Hindlimb muscle (tissue), 1 donor: ENCODE measurements at places on chromosomes 6 and 20. TPM values are rescaled to one million over a fixed set of nuclear protein-coding genes. Genes with fewer than 3 reads are reported as not detected.

GRCh38 chr20:3227936-3228749 is 10.8 kb downstream of the SLC4A11 start:
- DNase-seq = no peak

GRCh38 chr6:147567141-147567805 is 58.8 kb downstream of the SAMD5 start:
- no peak for DNase-seq

- DNase-seq = no peak
These were observed 101.9 kb downstream of the FIG4 start for GRCh38 chr6:109793021-109793420.

GRCh38 chr6:104941729-104942091 is 15.2 kb upstream of the LIN28B start:
- no peak for DNase-seq

GRCh38 chr6:119209452-119210205 is 131.2 kb upstream of the FAM184A start:
- DNase-seq = no peak

- no peak for DNase-seq
These were observed 32.8 kb upstream of the GMPR start for GRCh38 chr6:16205377-16206144.

DNA sequence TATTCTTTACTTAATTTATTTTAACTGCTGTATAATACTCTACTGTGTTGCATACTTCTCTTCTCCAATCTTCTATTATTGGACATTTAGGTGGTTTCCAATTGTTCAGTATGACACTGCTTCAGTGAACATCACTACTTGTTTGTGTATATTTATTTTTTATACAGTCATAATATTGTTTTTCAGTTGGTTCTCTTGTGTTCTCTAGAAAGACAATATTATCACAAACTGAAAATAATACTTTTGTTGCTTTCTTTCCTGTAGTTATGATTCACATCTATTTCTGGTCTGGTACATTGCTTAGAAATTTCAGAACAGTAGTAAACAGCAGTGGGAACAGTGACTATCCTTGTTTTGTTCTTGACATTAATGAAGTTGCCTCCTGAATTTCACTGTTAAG is 62.8 kb upstream of the GTSF1L start:
- DNase-seq = no peak

GRCh38 chr6:27260836-27261375 is 13.4 kb downstream of the PRSS16 start:
- DNase-seq = no peak

- DNase-seq = no peak
These were observed 51.3 kb downstream of the PHF20 start for GRCh38 chr20:35823147-35823546.

DNA sequence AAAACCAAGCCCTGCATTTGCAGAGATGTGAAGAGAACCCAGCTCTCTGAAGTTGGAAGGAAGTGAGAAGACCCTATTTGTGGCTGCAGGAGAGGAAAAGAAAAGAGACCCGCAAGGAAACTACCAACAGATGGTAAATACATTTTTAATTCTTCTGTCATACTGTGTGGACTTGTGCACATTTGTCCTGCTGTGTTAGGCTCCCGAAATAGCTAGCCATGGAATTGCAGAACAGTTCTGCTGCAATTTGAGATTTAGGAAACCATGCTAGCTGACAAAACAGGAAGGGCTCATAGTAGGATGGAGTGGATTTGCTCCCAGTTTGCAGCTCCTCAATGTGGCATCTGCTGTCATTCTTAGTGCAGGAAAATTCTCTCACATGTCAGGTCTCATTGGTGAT is 12.1 kb upstream of the ATXN1 start:
- DNase-seq = no peak

DNA sequence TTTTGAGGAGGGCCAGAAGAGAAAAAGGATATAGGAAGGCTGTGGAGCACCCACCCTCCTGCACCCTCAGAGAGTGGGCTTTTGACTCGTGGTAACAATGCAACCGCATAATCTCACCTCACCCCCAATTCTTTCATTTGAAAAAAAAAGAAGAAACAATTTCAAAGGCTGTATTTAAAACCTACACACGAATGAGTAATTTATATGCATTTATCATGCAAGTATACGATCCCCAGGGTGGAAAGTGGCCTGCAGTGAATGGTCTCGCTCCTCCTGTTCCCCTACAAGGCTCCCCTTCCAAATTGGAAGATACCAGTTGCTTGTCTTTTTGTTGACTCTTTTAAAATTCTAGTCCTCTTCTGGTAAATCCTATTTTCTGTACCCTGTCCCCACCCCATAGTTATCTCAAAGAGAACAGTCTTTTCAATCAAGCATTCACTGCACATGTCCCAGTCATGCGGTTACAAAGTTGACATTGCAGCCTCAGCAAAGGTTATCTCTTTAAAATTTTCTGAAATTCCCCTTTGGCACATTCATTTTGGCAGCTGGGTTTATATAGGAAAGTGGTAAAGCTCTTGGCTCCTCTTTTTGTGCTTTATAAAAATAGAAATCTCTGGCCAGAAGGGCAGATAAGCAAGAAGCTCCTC is 110.6 kb downstream of the ARID1B start:
- DNase-seq = no peak

- no peak for DNase-seq
These were observed 173.2 kb downstream of the CDH26 start for GRCh38 chr20:60131375-60131774.

GRCh38 chr6:41187924-41188886 is 12.7 kb downstream of the TREML2 start:
- DNase-seq = no peak

- no peak for DNase-seq
These were observed 19.9 kb upstream of the NANP start for GRCh38 chr20:25643716-25644115.

- DNase-seq = no peak
These were observed 19.4 kb downstream of the TBPL1 start for GRCh38 chr6:133972388-133972787.

DNA sequence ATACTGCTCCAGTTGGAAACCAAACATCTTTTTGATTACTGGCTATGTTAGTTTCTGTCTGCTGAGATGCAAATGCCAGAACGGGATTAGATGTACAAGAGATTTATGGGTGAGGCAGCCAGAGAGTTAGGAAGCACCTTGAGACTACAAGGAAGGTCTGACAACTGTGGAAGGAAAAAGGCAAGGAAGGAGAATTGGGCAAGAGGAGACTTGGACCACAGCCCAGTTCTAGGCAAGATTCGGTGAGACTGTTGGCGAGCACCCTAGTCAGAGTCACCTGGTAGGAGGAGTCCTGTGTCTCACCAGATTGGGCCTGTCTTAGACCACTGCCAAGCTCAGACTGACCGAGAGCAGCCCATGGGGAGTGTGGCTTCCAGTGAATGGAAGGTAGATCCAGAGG is 91.8 kb upstream of the F13A1 start:
- no peak for DNase-seq

DNA sequence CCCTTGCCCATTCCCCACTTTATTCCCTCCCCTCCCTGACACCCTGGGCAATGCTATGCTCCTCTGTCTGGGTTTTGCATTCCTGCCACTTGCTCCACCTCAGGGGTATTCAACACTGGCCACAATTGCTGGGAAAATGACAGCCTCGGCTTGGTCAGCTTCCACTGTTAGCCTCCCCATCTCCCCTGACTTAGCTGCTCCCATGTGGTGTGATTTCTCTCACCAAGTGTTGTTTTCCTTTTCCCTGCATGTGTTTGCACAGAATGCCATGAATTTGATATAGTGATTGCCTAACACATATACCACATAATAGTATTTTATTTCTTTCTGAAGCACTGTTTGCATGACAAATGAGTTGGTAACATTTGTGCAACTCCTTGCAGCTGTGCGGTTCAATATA is 1.4 kb upstream of the LEMD2 start:
- no peak for DNase-seq

DNA sequence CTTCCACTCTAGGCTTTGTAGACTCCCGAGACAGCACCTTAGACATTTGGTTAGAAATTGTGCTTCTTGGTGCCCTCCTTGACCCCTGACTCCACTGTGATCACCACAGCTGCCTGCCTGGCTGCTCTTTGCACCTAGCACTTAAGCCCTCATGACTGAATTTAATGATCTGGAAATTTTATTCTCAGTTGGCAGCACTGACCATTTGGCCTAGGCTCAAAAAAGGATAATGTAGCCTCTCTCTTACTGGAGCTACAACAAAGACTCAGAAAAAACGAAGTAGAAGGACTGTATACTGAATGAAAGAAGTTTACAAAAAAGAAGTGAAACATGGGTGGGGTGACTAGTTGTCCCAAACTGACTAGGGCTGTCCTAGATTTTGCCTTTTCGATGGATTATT is 11.3 kb upstream of the ABRACL start:
- DNase-seq = no peak

- DNase-seq = no peak
These were observed 16.5 kb downstream of the PPP1R10 start for GRCh38 chr6:30600451-30600961.

DNA sequence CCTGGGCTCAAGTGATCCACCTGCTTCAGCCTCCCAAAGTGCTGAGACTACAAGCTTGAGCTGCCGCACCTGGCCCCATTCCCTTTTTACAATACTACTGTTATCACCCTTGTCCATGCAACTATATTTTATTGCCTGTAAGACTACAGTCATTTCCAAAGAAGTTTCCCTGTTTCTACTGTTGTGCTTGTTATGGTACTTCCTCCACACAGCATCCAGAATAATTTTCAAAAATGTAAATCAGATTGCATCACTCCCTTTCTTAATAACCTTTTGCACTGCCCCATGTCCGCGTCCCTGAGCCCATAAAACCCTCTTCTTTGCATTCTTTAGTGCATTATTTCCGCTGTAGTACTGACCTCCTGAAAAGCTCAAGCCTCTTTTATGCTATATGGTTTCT is 128.9 kb upstream of the AKIRIN2 start:
- DNase-seq = no peak

DNA sequence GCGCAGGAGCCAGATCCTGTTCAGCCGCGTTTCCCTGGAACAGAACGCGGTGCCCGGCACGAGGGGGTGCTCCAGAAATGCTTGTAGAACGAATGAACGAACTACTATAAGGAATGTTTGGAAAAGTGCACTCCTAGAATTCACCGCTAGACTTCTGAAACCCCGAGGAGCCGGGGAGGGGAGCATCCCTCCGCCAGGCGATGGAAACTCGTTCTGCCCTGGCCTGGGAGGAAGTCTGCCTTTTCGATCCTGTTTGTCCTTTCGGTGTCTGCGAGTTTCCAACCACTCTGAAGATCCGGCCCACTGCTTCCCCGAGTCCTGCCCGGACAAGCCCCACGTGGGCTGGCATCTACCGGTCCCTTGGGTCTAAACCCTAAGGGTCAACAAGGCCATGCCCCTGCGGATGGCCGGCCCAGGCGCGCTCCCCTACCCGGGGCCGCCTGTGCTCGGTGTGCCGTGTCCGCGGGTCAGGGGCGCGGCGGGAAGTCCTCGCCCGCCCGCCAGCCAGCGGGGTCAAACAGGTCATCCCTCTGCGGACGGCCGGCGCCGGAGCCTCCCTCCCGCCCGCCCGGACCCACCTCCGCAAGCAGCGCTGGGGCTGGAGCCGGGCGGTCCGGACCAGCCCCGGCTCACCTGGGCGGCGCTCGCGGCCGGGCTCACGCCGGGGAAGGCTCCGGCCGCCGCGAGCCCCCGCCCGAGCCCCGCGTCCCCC is 526 bp downstream of the SULF2 start:
- peak; percentile 54 for DNase-seq

GRCh38 chr20:47220161-47220582 is 136.3 kb downstream of the ZMYND8 start:
- DNase-seq = no peak

DNA sequence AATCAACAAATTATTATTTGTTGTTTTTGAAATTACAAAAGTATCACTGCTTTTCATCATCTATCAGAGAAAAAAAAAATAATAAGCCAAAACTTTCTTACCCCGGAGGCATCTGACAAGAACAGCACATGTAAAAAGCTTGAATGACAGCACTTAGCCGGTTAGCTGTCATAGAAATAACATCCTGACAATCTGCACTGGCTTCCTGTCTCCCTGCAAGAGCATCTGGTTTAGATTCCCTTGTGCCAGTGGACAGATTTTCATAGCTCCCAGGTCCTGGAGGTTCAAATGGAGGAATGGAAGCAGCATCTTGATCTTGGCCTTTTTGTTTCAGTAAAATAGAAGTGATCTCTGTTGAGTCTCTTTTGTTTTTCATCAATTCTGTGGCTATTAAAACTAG is 74.8 kb downstream of the HACE1 start:
- no peak for DNase-seq

- no peak for DNase-seq
These were observed 168.3 kb upstream of the SPACA1 start for GRCh38 chr6:87879132-87879861.

- no peak for DNase-seq
These were observed 5.1 kb downstream of the PABPC1L start for GRCh38 chr20:44914924-44915323.

DNA sequence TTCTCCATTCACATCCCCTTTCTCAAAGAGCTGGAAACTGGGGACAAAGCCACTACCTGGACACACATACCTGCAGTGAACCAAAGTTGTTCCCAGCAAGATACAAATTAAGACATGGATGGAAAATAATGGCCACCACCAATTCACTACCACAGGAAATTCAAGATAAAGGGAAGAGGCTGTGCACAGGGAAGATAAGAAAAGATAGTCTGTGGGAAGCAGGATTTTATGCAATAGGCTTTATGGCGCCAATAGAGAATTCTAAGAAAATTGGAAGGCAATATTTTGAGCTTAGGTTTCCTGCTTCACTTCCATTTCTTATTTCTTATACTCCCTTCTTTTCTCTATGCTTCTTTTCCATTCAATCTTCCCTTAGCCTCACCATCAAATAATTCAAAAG is 9.9 kb downstream of the GPX6 start:
- DNase-seq = no peak

- DNase-seq = no peak
These were observed 573.5 kb upstream of the JAG1 start for GRCh38 chr20:11247046-11248010.

DNA sequence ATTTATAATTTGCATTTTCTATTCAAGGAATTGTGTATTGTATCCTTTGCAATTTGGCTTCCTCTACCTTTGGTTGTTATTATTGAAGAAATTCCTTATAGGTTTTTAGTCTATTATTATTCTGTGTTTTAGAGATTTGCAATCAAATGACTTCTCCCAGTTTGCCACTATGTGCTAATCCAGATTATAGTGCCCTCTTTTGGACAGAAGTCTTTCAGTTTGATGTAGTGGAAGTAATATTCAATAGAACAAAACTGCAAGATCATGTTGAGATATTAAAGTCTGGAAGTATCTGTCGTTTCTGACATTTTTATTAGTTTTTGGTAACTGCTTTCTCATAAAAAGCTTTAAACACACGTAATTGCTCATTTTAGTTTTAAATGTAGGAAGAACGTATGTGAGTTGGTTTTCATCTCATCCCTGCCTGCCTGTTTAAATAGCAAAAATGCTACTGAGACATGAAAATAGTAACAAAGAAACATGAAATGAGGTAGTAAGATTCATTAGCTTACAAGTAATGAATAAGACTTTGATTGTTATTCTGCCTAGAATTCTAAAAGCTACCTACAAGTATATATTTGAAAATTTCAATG is 72.8 kb downstream of the RTN4IP1 start:
- no peak for DNase-seq

Gene LY6G5B
- polyA plus RNA-seq = 11.7 TPM

Gene EPB41L1
- 20.8 TPM for polyA plus RNA-seq

Gene PGC
- not detected for polyA plus RNA-seq

Gene ESR1
- polyA plus RNA-seq = 2.5 TPM

Gene MTFR2
- polyA plus RNA-seq = 2.2 TPM

Gene BAG2
- 8.8 TPM for polyA plus RNA-seq

Gene POU5F1
- polyA plus RNA-seq = 0.85 TPM

Gene MROH8
- 4.9 TPM for polyA plus RNA-seq

Gene ETV7
- polyA plus RNA-seq = not detected

Gene MTG2
- polyA plus RNA-seq = 35.7 TPM

Gene CNBD2
- polyA plus RNA-seq = 0.19 TPM

Gene NUS1
- polyA plus RNA-seq = 16.2 TPM

Gene LCA5
- 4.1 TPM for polyA plus RNA-seq
